ENCODE measurements at places on chromosomes 5 and 9.

DNA sequence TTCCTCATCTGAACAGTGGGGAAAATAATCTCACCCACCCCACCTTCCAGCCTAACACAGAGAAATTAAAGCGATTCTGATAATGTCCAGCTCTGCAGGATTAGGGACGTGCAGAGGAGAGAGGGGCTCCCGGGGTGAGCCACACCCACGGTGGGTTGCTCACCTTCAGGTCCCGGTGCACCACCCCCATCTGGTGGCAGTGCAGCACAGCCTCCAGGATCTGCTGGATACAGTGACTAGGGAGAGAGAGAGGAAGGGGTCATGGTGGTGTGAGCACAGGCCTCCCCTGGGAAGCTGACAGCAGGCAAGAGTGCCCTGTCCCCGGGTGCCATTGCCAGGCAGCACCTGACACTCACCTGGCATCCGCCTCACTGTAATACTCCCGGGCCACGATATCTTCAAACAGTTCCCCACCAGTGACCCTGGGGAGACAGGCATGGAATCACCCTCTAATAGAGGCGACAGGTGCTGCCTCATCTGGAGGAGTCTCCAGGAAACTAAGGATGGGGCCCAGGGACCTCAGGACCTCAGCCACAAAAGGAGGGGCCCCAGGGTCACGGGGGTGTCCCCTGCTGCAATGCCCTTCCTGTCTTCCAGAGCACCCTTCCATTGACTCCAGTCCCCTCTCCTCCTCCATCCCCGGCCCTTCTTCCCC lies 33.0 kb downstream of the CAMK2A start:
- no peak for DNase-seq

- DNase-seq = no peak
Measured at GRCh38 chr9:117313989-117314388, 100.9 kb downstream of the ASTN2 start.

GRCh38 chr5:57396701-57397100 lies 85.9 kb downstream of the ACTBL2 start:
- no peak for DNase-seq

GRCh38 chr9:10562581-10563343 lies 50.0 kb downstream of the PTPRD start:
- no peak for DNase-seq

- no peak for DNase-seq
Measured at GRCh38 chr9:99093492-99093791, 11.5 kb upstream of the TGFBR1 start.

GRCh38 chr5:67963789-67964519 lies 251.6 kb upstream of the PIK3R1 start:
- no peak for DNase-seq

- DNase-seq = no peak
Measured at GRCh38 chr5:112205846-112206245, 213.2 kb downstream of the EPB41L4A start.

GRCh38 chr5:89735082-89735481 lies 674.5 kb downstream of the CETN3 start:
- DNase-seq = no peak

DNA sequence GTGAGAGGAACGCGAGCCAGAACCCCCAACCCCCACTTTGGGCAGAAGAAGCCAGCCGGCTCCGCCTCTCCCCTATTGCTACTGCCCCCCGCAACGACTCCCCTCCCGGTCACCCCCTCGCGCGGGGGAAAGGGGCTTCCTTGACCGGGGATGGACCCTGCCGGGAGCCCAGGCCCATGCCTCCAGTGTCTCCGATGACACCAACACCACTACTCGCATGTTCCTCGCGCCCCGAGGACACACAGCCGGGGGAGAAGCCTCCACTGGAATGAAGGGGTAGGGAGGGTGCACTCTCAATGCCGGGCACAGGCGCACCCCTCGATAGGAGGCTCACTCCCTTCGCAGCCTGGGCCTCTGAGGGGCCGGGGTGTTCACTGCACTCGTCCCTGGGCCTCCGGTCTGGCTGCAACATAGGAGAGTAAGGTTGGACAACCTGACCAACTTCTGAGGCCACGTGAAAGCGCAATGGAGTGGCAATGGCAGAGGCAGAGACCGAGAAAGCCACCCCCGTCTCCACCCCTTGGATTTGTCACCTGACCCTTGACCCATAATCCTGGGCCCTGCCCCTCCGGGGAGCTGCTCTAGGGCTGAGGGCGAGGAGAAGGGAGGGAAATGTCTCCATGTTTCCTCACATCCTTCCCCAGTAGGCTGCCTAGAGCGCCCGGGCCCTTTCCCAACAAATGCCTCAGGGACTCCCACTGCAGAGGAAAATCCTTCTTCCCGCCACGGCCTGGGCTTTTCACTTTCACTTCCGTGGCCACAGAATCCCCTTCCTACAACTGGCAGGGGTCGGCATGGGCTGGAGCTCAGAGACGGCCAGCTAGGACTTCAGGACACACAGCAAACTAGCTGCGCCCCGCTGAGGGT lies 1.1 kb upstream of the CNTFR start:
- DNase-seq = no peak

DNA sequence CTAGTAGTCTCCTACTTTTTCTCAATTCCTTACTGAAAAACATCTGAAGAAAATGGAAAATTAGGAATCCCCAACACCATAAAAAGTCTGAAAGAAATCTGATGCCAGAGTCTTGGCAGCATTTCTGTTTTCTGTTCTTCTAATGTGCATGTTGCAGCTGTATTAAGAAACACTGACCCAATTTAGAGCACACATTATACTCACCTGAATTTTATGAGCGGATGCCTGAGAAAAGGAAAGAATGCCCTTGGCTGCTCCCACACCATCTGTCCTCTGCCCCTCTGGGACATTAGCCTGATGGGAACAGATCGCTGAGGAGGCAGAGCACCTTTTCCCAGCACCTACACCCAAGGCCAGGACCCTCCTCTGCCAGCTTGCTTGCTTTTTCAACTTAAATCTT lies 14.1 kb upstream of the ANP32B start:
- DNase-seq = no peak

- DNase-seq = no peak
Measured at GRCh38 chr9:95171596-95171995, 145.9 kb downstream of the FANCC start.

- no peak for DNase-seq
Measured at GRCh38 chr5:132339502-132339901, 30.0 kb upstream of the SLC22A5 start.

DNA sequence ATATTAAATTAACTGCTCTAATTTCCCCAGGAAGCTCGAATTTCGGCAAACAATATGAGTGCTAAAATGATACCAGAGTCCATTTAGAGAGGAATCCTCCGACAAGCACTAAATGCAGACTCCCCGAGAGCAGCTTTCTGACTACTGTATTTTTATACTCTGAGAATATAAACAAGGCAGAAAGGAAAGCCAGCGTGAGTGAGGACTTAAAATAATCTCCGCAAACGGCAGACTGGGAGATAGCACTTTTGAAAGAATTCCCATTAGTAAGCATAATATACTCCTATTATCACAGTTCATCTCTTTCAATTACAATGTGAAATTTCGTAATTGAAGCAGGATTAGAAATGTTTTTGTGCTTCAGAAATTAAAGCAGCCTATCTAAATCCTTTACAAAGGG lies 269.4 kb upstream of the PANK3 start:
- DNase-seq = no peak

- DNase-seq = no peak
Measured at GRCh38 chr9:93818827-93819472, 136.2 kb downstream of the BARX1 start.

- DNase-seq = no peak
Measured at GRCh38 chr5:81601919-81602318, 149.0 kb downstream of the SSBP2 start.

- no peak for DNase-seq
Measured at GRCh38 chr9:18114559-18115475, 359.1 kb upstream of the ADAMTSL1 start.

- DNase-seq = no peak
Measured at GRCh38 chr5:73820326-73820725, 194.3 kb downstream of the ARHGEF28 start.

DNA sequence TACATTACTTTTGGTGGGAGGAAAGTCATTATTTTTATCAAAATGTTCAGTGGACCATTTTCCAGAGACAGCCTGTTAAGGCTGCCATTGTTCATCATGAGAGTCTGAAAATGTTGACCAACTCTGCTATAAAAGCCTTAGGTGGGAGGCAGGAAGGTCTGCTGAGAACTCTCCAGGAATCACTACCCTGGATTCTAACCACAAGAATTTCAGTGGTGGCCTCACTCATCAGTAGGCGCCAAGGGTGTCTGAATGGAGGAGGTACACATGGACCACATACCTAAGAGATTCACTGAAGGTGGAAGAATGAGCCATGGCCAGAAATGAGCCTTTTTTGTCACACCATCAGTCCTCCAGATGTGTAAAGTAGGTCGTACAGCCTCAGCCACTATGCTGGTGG lies 21.0 kb upstream of the TLX3 start:
- no peak for DNase-seq

- peak; percentile 53 for DNase-seq
Measured at GRCh38 chr5:136080483-136081216, 51.9 kb downstream of the TGFBI start.

GRCh38 chr5:155827949-155828348 lies 499.0 kb upstream of the SGCD start:
- no peak for DNase-seq

- no peak for DNase-seq
Measured at GRCh38 chr9:110330484-110331105, 7.1 kb downstream of the TXNDC8 start.

GRCh38 chr5:90398726-90399125 lies 10.8 kb downstream of the CETN3 start:
- no peak for DNase-seq

DNA sequence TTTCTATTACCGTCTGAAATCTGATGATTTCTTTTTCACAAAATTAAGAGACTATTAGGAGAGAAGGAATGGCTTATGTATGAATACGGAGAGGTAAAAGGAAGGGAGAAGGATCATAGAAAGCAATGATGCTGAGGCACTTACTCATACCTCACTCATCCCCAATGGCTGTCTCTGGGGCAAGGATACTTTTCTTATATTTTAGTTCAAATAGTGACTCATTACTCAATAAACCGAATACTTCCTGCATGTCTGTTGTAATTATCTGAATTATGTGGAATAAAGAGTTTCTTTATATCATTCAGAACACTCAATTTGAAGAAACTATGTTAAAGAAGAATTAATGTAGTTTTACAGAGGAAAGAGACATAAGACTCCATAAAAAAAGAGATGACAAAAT lies 284.5 kb upstream of the NUDT12 start:
- no peak for DNase-seq

- DNase-seq = no peak
Measured at GRCh38 chr5:132812781-132813598, at the start of gene SOWAHA. SOWAHA (plus strand) TSS chr5:132813302; CDS start chr5:132813622, 320 bp downstream.

- DNase-seq = no peak
Measured at GRCh38 chr5:67857502-67857901, 358.1 kb upstream of the PIK3R1 start.

DNA sequence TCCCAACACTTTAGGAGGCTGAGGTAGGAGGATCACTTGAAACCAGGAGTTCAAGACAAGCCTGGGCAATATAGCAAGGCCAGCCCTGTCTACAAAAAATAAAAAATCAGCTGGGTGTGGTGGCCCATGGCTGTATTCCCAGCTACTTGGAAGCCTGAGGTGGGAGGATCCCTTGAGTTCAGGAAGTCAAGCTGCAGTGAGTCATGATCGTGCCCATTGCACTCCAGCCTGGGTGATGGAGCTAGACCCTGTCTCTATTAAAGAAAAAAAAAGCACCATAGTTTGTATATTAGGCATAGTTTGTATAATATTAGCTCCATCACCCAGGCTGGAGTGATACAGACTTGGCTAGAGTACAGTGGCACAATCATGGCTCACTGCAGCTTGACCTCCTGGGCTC lies 9.6 kb upstream of the NME5 start:
- DNase-seq = no peak

DNA sequence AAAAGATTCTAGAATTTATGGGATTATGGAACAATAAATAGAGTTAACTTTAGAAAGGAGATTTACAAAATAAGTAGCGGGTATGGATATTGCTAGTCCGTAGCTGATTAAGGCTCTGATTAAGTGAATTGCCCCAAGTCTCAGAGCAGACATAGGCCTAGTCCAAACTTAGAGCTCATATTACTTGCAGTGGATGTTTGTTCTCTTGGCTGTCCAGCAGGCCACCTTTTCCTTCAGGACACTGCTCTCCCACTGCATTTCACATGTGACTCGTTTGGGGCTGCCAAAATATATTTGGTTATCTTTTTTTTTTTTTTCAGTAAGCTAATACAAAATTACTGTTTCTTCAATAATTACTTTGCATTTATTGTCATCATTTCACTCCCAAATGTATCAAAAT lies 76.6 kb downstream of the ARRDC3 start:
- DNase-seq = no peak

GRCh38 chr9:128713411-128713780 lies 10.5 kb downstream of the ZDHHC12 start:
- no peak for DNase-seq

DNA sequence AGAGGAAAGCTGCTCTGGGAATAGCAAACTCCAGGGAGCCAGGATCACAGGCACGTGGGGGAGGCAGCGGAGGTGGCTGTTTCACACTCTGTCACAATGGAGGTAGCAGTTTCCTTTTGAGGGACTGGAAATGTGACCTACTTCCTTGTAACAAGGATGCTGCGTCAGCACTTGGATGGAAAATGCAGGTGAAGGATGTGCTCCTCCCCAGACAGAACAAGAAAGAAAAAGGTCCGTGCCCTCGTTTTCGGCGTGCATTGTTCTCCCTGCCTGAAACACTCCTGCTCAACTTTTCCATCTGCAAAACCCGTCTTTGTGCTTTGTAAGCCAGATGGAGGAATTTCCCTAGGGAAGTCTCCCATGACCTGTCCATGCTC lies 55.1 kb upstream of the SH3PXD2B start:
- DNase-seq = no peak

GRCh38 chr5:58666141-58666540 lies 83.3 kb downstream of the RAB3C start:
- DNase-seq = no peak

DNA sequence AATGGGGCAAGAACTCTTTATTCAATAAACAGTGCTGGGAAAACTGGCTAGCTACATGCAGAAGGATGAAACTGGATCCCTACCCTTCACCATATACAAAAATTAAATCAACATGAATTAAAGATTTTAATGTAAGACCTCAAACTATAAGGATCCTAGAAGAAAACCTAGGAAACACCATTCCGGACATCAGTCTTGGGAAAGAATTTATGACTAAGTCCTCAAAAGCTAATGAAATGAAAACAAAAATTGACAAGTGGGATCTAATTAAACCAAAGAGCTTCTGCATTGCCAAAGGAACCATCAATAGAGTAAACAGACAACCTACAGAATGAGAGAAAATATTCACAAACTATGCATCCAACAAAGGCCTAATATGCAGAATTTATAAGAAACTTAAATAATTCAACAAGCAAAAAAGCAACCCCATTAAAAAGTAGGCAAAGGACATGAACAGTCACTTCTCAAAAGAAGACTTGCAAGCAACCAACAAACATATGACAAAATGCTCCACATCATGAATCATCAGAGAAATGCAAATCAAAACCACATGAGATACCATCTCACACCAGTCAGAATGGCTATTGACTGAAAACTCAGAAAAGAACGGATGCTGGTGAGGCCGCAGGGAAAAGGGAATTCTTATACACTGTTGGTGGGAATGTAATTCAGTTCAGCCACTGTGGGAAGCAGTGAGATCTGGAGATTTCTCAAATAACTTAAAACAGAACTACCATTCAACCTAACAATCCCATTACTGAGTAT lies 104.3 kb upstream of the MAP3K1 start:
- no peak for DNase-seq

GRCh38 chr5:24606971-24607370 lies 37.8 kb downstream of the CDH10 start:
- no peak for DNase-seq
